ENCODE measurements at places on chromosomes 6 and 20. TPM values are rescaled to one million over a fixed set of nuclear protein-coding genes. Genes with fewer than 3 reads are reported as not detected.

Gene GPX6
- total RNA-seq, result not detected

Gene OLIG3
- not detected for total RNA-seq

Gene SLC17A9
- total RNA-seq, result 60.2 TPM

Gene CAPN11
- total RNA-seq, result 0.44 TPM

Gene GMDS
- total RNA-seq, result 37.7 TPM

Gene MOCS1
- 0.08 TPM for total RNA-seq

Gene GGTLC1
- total RNA-seq, result not detected

Gene MAPK14
- 45.6 TPM for total RNA-seq

Gene ZNF318
- 27.9 TPM for total RNA-seq

Gene ZNF343
- total RNA-seq, result 10.3 TPM

Gene ANKRD66
- not detected for total RNA-seq

Gene CCN5
- 0.15 TPM for total RNA-seq

Gene ZNF337
- total RNA-seq, result 9.0 TPM

Gene ECI2
- total RNA-seq, result 39.4 TPM

Gene IL20RA
- total RNA-seq, result 0.08 TPM

Gene PERP
- 1.1 TPM for total RNA-seq

Gene CEBPB
- total RNA-seq, result 8.8 TPM

Gene CLIC5
- not detected for total RNA-seq

Gene FAM209B
- 0.44 TPM for total RNA-seq

Gene GINS1
- 33.8 TPM for total RNA-seq

Gene GJA1
- total RNA-seq, result 0.45 TPM

Gene RAB32
- total RNA-seq, result not detected

Gene PACRG
- not detected for total RNA-seq

All from GM12878 (cell line).